ENCODE measurements at places on chromosomes 2 and 18.

GRCh38 chr2:239756031-239756789, 268.9 kb downstream of the NDUFA10 start:
- DNase-seq = no peak

- no peak for DNase-seq
These were observed 23.6 kb upstream of the ZCCHC2 start for GRCh38 chr18:62499263-62499650.

DNA sequence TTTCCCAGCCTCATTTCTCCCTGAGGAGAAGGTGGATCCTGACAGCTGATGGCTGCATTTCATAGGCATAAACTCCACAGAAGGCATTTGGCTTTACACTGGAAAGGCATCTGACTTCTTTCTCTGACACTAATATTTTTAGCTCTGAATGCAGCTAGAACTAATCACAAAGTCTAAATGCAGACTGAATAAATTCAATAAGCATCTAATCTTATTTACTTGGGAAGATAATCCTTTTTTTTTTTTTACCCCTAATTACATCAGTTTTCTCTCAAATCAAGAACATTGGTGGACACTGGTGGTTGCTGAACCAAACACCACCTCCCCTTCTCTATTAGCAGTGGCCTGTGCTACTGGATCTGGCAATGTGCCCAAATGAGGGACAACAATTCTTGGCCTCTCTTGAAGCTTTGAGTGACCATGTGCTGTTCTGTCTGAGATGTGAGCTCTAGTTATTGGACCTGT, 50.9 kb upstream of the CD226 start:
- no peak for DNase-seq

DNA sequence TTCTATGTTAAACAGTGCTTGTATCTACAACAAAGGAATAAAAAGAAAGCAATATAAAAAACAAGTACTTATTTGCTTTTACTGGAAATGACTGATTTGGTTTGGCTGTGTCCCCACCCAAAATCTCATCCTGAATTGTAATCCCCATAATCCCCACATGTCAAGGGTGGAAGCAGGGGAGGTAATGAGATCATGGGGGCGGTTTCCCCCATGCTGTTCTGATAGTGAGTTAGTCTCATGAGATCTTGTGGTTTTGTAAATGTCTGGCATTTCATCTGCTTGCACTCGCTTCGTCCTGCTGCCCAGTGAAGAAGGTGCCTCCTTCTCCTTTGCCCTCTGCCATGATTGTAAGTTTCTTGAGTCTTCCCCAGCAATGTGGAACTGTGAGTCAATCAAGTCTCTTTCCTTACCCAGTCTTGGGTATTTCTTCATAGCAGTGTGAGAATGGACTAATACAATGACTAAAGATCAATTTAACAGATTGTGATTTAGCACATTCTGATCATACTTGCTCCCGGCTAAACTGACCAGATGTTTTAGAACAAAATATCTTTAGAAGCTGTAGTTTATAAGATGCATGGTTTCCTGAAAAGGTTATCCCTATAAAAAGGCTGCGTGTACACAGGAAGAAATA, 19.9 kb downstream of the PTH2R start:
- DNase-seq = no peak
